NCI-H1105 treated with DMSO at 0.1 percent for 48 hours (cell line): ENCODE measurements at places on chromosomes 1 and 21.

GRCh38 chr1:116569776-116570357 is 959 bp downstream of the CD58 start:
- no peak for DNase-seq

DNA sequence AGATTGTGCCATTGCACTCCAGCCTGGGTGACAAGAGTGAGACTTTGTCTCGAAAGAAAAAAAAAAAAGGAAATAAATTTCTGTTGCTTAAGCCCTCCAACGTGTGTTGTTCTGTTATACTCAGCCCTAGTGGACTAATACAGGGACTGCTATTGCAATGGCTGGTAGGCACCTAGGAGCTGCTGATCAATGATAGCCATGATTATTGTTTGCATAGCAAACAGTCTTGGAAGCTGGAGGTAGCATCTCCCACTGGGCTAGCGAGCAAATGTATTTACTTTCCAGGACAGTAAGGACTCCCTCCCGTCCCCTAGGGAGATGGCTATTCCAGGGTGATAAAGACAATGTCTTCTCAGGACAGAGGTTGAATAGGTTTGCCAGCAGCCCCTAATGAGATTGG is 13.5 kb upstream of the TNFRSF8 start:
- DNase-seq, result no peak

- no peak for DNase-seq
These were observed 59.9 kb downstream of the DNM3 start for GRCh38 chr1:171901245-171901644.

DNA sequence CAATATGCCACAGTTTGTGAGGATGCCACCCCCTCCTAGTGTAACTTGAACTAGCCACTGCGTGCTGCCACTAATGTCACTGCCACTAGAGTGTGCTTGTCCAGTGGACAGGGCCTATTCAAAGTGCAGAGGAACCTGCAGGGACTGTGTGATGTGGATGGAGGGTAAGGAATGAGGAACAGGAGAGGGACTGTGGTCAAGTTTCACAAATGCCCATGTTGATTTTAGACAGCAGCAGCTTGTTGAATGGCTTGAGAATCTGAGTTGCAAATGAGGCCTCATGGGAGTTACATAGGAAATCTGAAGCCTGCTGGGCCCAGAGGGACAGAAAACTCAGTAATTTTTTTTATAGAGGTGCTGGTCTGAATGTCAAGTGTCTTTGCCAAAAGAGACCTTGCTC is 112.3 kb downstream of the HHAT start:
- DNase-seq, result no peak

GRCh38 chr1:80827666-80828065 is 973.1 kb upstream of the ADGRL2 start:
- no peak for DNase-seq

DNA sequence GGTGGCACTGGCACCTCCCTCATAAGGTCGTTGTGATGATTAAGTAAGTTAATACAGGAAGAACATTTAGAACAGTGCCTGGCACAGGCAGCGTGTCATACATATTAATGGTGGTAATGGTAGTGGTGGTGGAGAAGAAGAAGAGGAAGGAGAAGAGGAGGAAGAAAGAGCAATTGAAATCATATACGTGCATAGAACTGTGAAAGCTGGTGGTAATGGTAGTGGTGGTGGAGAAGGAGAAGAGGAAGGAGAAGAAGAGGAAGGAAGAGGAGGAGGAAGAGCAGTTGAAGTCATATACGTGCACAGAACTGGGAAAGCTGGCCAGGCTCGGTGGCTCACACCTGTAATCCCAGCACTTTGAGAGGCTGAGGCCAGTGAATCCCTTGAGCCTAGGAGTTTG is 121.3 kb upstream of the HOOK1 start:
- DNase-seq, result no peak
